Prostate gland (tissue), 2 donors: ENCODE measurements at places on chromosomes 4 and X. TPM values are rescaled to one million over a fixed set of nuclear protein-coding genes. Genes with fewer than 3 reads are reported as not detected.

- DNase-seq, result no peak
Measured at GRCh38 chrX:124023838-124024238, 62.3 kb downstream of the STAG2 start.

NR3C2 gene
- 17.4 TPM for total RNA-seq

- DNase-seq, result no peak
Measured at GRCh38 chr4:128913228-128913627, 103.7 kb downstream of the JADE1 start.

DNA sequence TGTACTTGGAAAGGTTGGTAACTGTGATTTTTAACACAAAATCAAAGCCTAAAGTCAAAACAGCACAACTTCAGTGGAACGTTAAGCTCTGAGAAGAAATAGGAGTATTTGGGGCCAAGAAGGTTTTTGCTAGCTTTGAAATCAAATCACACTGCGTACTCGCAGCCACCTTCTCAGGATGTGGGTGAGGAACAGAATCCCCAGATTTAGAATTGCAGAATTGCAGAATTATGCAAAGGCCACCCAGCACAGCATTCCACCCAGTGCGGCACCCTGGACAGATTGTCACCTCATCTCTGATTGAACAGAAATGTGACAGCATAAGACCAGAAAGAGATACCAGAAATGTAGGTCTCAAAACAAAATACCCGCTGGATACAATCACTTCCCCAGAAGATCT, 181.1 kb downstream of the DHX15 start:
- DNase-seq, result no peak

SMR3B gene
- not detected for total RNA-seq

GRCh38 chrX:20451929-20452328, 185.2 kb upstream of the RPS6KA3 start:
- no peak for DNase-seq

GRCh38 chr4:125393825-125394224, 79.1 kb downstream of the FAT4 start:
- no peak for DNase-seq

DNA sequence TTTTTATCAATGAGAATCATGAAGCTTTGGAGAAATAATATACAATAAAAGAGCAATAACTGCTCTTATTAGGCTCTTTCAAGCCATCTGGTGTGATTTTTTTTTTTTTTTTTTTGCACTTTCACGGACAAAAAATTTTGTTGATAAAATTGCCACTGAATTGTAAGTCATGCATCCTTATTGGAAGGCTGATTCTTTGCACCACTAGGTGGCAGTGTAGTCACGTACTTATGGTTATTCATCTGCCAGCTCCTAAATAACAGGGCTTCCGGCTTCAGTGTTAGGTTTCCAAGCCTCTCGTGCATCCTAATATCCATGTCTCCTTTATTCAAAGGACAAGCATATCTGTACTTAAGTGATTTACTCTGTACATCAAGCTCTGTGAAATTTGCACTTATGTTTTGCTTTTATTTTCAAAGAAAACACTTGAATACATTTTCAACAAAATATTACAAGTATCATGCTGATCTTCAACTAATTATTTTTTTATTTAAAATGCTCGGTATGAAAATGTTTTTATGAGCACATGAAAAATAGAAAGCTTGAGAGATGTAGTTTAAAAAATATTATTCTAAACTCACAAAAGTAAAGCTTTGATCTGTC, 1578.3 kb upstream of the TENM3 start:
- DNase-seq, result peak; percentile 68

SERPINA7 gene
- total RNA-seq, result not detected

DNA sequence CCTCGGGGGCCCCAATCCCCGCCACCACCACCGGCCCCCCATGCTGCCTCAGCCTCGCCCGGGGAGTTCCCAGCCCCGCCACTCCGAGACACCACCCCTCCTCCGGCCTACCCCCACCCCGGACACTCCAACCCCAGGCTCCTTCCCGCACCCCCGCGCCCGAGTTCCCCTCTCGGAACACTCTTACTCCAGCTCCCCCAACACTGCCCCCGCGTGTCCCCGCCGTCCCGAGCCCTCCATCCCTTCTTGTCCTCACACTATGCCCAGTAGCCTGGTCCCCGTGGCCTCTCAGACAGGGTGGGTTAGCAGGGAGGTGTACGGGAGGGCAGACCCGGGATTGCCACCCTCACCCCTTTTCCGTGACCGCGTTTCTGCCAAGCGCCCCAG, 276.1 kb downstream of the BCOR start:
- no peak for DNase-seq

DNA sequence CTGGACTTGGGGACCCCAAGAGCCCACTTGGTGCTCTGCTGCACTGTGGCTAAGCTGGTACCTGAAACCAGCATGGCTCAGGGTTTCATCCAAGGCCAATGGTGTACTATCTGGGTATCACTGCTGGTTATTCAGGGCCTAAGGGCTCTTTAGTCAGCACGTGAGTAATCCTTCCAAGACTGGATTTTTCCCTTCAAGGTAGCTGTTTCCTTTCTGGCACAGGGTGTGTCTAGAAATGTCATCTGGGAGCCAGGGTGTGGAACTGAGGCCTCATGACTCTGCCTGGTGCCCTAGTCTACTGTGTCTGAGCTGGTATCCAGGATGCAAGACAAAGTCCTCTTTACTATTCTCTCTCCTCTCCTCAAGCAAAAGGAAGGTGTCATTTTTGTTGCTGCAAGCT, 99.0 kb upstream of the QRFPR start:
- DNase-seq, result no peak

- DNase-seq, result no peak
Measured at GRCh38 chrX:72430405-72430968, 124.8 kb upstream of the CITED1 start.

DNA sequence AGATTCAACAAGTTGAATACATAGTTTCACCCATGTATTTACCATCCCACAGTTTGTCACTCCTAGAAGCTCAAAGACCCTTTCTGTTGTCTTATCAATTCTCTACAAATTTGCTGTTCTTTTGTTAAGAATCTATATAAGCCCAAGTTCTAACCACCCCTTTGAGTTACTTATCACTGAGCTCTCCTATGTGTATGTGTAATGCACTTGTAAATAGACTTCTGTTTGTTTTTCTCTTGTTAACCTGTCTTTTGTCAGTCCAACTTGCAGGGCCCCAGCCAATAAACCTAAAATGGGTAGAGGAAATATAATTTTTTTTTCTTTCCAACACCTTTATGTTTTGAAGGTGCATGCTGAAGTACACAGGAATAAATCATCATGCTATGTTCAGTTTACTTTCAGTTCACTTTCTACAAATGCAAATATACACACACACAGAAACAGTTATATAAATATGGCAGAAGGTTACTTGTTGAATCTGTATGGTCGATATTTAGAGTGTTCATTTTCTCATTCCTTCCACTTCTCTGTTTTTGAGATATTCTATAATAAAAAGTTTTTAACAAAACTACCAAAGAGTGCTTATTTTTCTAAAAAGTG, 22.3 kb upstream of the CLOCK start:
- no peak for DNase-seq
